ENCODE measurements at places on chromosomes 11 and 22. TPM values are rescaled to one million over a fixed set of nuclear protein-coding genes. Genes with fewer than 3 reads are reported as not detected.

Gene RCOR2
- not detected for total RNA-seq

- no peak for DNase-seq
Measured at GRCh38 chr11:102184269-102184987, 74.2 kb downstream of the YAP1 start.

Gene RAB3IL1
- 3.6 TPM for total RNA-seq

- no peak for DNase-seq
Measured at GRCh38 chr22:30921108-30921507, 47.5 kb downstream of the MORC2 start.

- DNase-seq = no peak
Measured at GRCh38 chr11:18772211-18772610, 19.4 kb downstream of the PTPN5 start.

- DNase-seq = no peak
Measured at GRCh38 chr11:69136471-69136870, 19.3 kb upstream of the SMIM38 start.

DNA sequence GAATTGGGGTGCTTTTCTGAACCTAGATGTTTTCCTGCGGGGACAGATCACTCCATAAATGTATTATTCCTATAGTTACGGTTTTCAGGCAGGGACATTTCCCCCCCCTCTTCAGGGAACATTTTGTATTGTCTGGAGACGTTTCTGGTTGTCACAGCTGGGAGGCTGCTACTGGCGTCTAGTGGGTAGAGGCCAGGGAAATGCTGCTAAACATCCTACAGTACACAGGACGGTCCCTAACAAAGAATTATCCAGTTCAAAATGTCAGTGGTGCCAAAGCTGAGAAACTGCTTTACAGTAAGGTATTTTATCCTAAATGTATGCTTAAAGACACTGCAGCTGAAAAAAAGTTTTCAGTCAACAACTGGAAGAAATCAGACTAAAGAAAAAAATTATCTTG, 19.4 kb downstream of the PIWIL4 start:
- no peak for DNase-seq

GRCh38 chr11:30411383-30411782, 88.5 kb downstream of the ARL14EP start:
- DNase-seq = no peak

Gene MMP3
- total RNA-seq = not detected

DNA sequence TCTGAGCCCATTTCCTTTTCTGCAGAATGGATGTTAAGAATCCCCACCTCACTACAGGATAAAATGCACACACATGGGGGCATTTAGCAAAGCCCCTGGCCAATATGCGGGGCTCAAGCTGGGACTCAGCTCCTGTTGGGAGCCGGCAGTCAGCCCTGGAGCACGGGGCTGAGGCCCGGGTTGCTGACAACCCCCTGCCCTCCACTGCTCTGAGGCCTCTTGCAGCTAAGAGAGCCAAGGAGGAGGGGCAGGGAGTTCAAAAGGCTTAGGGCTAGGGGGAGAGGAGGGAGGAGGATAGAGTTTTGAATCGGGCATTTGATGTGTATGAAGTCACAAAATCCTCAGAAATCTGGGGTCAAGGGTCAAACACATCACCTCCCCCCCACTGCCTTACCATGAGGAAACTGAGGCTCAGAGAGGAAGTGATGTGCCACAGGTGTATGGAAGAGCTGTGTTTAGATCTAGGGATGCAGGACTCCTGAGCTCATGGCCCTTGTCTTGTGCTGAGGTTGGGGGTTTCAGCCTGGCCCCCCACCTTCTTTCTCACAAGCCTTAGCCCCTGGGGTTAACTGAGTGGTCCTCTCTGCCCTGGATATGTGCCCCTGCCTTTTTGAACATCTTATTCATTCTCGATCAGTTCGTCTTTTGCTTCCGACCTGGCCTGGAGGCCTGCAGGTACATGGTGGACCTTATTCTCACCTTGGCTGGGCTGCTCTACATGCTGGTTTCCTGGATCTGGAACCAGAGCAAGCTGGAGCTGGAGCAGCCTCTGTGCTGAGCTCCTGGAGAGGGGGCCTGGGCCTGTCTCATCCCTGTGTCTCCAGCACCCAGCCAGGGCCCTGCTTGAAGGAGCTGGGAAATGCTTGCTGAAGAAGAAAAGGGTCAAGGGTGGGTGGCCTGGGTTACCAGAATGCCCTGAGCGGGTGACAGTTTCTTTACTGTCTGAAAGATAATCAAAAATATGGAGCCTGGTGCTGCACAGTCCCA, 80.3 kb downstream of the LRRC32 start:
- DNase-seq = no peak

- no peak for DNase-seq
Measured at GRCh38 chr22:45077286-45077685, 67.5 kb upstream of the PHF21B start.

DNA sequence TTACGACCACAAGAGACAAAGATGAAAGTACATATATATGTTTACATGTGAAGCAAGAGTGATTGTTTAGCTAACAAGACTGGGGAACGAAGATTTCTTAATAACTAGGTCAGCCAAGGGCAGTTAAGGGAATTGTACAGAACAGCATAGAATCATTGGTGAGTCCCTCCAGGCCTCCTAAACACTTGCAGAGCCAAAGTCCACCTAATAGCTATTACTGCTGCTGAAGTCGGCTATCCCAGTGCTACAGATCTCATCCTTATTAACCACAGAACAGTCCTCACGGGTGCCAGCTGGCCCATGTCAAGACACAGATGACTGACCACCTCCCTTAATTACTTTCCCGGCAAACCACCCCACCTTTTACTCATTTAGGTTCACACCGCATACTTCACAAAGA, 68.5 kb upstream of the OPCML start:
- no peak for DNase-seq

Gene ALDH3B1
- 6.1 TPM for total RNA-seq

DNA sequence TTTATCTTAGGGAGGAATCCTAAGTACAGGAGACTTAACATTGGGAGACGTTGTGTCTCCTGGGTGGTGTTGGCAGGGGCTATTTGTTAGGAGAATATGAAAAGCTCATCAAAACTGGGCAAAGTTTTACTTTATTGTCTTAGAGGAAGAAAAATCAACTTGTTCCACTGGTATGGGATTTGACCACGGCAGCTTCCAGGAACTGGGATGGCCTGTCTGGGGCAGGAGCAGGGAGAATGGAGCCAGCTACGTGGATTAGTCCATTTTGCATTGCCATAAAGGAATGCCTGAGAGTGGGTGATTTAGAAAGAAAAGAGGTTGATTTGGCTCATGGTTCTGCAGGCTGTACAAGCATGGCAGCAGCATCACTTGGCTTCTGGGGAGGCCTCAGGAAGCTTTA, 198.4 kb downstream of the ADAMTS15 start:
- DNase-seq = no peak

- no peak for DNase-seq
Measured at GRCh38 chr11:59221441-59221840, 8.7 kb upstream of the MPEG1 start.

GRCh38 chr11:131662317-131662972, 292.0 kb downstream of the NTM start:
- DNase-seq = no peak

- DNase-seq = no peak
Measured at GRCh38 chr11:102781676-102782075, 1.2 kb upstream of the MMP10 start.

GRCh38 chr11:12090061-12090591, 20.3 kb upstream of the MICAL2 start:
- no peak for DNase-seq

Gene CHRDL2
- total RNA-seq = 2.9 TPM

GRCh38 chr11:101288392-101288791, 158.8 kb upstream of the PGR start:
- no peak for DNase-seq

Gene PKNOX2
- total RNA-seq = 0.12 TPM

GRCh38 chr11:118789501-118790356, 1.2 kb downstream of the DDX6 start:
- no peak for DNase-seq

Gene TTC9C
- 8.5 TPM for total RNA-seq

Gene OR2D2
- total RNA-seq = not detected

Gene MB
- total RNA-seq = 0.97 TPM

Gene NTM
- 0.35 TPM for total RNA-seq

DNA sequence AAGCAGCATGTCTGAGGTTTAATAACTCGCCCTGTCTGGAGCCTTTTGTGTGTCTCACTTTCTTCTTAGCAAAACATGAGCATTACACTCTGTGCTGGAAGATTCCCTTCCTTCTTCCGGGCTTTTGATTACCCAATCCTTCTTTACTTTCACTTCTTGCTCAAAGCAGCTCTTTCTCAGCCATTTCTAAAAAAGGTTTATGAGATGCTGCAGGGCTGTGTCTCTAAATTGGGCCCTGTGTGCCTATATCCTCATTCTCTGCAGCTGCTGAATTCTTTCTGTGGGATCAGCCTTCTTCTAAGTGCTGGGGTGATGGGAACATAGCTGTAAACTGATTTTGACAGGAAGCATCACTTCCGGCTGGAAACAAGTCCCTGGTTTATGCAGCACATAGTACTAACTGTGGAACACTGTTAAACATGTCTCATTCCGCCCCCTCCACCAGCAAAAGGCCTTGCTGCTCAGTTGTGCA, 71.8 kb downstream of the PIWIL4 start:
- no peak for DNase-seq

Gene OR56A1
- not detected for total RNA-seq

Gene P4HA3
- total RNA-seq = 0.12 TPM

DNA sequence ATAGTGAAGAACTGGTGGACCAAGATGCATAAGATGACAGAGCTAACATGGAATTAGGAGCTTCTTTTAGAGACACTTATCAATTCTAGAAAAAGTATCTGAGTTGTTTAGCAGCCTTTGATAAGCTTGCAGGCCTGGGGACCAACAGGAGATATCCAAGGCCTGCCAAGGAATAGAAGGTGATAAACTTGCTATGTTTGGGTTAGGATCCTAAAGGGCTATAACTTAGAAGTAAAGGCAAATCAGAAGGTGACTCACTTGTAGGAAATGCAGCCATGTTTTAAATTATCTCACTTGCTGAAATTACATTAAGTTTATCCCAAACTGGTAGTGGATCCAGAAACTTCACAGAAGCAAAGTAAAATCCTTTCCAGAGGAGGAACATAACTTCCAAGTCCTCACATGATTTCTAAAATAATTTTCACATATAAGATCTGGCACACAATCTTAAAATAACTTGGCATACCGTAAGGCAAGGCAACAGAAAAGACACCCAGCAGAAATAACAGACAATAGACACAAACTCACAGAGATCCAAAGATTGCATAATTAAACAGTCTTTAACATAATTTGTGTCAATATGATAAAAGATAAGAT, 69.6 kb upstream of the TEAD1 start:
- DNase-seq = no peak

Gene VPREB1
- total RNA-seq = not detected

Gene GGT5
- 15.0 TPM for total RNA-seq

- DNase-seq = no peak
Measured at GRCh38 chr11:46306296-46306853, 28.9 kb downstream of the CREB3L1 start.

GRCh38 chr11:3992964-3993363, 101.6 kb upstream of the RRM1 start:
- DNase-seq = no peak

DNA sequence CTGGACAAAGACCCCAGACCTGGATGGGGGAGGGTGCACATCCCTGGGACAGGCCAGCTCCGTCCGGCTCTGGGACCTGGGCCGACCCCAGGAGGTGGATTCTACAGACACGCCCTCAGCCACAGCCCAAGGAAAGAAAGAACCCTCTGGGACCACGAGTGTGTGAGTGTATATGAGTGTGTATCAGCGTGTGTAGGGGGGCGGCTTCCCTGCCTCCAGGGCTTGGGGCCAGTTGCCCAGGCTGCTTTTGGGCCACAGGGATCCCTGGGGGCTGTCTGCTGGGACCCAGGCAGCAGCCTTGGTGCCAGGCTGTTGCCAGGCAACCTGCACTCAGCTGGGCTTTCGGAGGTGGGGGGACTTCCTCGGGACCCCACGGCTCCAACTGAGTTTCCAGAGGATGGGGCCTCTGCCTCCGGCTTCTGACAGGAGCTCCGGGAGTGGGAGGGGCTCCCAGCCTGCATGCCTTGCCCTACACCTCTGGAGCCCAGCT, 8.9 kb downstream of the DUSP8 start:
- no peak for DNase-seq

Gene SYT13
- total RNA-seq = 0.51 TPM

Gene IGF2
- total RNA-seq = 244 TPM

DNA sequence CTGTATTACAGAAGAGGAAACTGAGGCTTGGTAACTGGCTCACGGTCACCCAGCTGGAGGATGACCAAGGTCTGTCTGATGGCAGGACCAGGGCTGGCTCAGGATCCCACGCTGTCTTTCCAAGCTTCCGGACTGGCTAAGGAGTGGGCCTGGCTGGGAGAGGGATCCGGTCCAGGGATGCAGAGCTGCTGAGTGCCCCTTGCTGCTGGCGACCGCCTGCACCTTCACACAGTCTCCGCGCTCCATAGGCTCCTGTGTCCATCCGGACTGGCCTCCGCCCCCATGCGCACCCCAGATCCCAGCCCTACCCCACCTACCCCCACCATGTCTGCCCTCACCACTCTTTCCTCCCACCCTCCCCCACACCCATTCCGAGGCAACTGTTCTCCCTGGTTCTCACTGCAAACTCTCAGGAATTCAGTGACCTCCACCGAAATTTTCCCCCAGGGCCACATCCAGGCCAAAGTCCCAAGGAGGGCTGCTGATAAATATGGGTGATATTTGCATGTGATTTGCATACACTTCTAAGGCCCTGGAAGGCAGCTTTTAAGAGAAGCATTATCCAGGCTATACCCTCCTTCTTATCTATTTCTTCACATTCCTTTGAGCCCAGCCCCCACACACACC, 48.5 kb upstream of the SLC35C1 start:
- no peak for DNase-seq

Gene SEZ6L
- not detected for total RNA-seq

Gene LRRC75B
- total RNA-seq = 16.8 TPM

DNA sequence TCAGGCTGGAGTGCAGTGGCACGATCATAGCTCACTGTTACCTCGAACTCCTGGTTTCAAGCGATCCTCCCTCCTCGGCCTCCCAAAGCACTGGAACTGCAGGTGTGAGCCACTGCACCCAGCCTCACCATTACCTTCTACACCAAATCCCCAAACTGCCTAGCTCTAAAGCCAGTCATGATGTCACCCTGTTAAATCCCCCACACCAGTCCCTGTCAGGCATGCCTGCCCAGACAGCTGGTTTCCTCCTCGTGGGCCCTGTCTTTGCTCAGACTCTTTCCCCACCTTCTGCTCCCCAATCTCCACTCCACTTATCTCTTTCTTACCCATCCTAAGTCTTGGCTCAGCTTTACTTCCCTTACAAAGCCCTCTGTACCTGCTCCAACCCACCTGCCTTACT, 12.5 kb upstream of the EXPH5 start:
- DNase-seq = no peak

DNA sequence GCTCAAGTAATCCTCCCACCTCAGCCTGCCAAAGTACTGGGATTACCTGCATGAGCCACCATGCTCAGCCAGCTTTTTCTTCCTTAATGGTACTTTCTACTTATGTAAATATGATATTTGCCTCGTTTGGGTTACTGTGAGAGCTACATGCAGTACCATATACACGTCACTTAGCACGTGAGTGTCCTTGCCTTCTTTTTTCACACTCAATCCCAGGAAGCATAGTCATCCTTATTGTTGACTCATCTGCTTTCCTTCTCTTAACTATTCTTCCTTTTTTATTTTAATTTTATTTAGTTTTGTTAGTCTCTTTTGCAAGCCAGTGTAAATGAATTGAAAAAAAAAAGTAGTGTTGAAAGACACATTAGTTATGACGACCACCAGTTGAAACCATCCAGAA, 205.9 kb downstream of the HIPK3 start:
- DNase-seq = no peak

GRCh38 chr11:117805045-117805444, 8.0 kb upstream of the DSCAML1 start:
- DNase-seq = no peak

Gene NRGN
- not detected for total RNA-seq
